ENCODE measurements at places on chromosomes 3 and 15.

GRCh38 chr15:48855501-48856440, 22.2 kb upstream of the EID1 start:
- no peak for DNase-seq

GRCh38 chr3:20769430-20769829, 583.4 kb upstream of the SGO1 start:
- no peak for DNase-seq

- DNase-seq: no peak
Measured at GRCh38 chr3:52218026-52218425, 7.4 kb downstream of the TLR9 start.

- no peak for DNase-seq
Measured at GRCh38 chr3:189508784-189509501, 122.2 kb upstream of the TP63 start.

- no peak for DNase-seq
Measured at GRCh38 chr15:83283138-83283812, 1.2 kb downstream of the BNC1 start.

GRCh38 chr3:53180305-53181023, 19.5 kb downstream of the PRKCD start:
- no peak for DNase-seq

DNA sequence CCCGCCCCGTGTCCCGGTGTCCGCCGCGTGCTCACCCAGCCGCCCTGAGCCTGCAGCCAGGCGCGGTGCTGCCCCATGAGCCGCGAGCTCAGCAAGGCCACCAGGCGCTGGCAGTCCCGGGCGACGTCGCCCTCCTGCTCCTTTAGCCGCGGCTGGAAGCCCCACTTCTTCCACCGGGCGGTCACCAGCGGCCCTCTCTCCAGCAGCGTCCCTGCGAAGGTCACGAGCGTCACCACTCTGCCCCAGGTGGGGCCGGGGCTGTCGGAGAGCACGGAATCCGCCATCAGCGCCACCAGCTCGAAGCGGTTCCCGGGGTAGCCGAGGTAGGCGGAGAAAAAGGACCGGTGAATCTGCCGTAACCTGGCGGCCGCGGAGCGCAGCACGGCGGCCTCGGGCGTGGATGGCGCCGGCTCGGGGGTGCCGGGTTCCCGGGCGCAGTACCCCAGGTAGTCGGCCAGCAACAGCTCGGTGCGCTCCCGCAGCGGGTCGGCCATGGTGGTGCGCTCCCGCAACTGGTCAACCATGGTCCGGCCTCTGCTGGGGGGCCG, 298 bp downstream of the BCL2L10 start:
- DNase-seq: no peak

DNA sequence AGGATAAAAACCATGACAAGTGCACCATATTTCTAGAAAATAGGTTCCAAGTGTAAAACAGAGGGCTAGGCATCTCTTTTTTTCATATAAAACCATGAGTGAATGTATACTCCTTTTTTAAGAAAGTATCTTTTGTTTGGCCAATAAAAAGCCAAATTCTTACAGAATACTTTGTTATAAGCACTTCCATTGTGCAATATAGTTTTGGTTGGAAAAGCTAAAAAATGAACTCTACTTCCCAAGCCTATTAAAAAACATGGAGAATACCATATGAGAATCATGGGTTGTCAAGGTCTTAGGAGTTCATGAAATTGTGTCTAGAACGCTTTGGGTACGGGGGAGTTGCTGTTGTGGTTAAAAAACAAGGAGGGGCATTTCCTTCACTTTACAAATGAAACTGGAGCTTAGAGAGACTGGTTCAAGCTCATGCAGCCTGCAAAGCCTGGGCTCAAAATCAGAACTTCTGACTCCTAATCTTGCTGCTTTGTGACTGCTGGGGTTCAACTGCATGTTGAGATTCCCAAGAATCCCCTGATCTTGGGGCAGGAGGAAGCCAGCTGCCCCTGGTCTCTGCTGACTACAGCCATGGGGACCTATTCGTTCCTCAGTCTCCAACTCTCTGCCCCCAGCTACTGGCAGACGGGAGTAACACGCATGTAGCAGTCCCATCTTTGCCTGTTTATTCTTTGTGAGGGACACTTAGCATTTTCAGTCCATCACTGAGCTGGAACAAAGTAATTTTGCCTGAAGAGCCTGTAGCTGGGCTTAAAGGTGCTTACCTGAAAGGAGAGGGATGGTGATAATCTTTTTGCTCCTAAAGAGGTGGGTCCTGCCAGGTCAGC, 229.1 kb downstream of the CHST2 start:
- no peak for DNase-seq

GRCh38 chr3:149623824-149624223, 34.0 kb downstream of the WWTR1 start:
- no peak for DNase-seq

DNA sequence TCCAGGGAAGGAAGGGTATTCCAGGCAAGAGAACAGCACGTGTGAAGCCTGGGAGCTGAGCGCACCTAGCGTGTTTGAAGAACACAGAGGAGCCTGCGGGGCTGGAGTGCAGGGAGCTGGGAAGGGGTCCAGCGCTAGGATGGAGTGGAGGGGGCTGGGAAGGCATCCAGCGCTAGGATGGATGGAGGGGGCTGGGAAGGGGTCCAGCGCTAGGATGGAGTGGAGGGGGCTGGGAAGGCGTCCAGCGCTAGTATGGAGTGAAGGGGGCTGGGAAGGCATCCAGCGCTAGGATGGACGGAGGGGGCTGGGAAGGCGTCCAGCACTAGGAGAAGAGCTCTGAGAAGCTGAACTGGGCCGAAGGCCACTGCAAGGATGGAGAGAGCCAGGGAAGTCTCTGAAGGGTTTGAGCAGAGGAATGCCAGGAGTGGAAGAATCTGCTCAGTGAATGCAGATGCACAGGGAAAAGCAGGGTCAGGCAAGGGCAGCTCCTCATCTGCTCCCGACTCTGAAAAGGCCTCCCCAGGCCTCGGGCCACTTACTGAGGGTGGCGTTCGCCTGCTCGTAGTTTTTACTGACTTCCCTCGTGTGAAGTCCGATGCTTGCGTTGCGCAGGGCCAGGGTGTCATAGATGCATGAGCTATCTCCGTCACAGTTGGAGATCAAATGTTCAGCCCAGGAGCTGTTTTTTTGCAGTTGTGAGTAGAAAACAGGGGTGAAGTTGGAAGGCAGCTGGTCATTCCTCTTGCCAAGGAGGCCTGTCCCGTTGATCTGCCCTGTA, 39.8 kb downstream of the MUC20 start:
- DNase-seq: no peak

DNA sequence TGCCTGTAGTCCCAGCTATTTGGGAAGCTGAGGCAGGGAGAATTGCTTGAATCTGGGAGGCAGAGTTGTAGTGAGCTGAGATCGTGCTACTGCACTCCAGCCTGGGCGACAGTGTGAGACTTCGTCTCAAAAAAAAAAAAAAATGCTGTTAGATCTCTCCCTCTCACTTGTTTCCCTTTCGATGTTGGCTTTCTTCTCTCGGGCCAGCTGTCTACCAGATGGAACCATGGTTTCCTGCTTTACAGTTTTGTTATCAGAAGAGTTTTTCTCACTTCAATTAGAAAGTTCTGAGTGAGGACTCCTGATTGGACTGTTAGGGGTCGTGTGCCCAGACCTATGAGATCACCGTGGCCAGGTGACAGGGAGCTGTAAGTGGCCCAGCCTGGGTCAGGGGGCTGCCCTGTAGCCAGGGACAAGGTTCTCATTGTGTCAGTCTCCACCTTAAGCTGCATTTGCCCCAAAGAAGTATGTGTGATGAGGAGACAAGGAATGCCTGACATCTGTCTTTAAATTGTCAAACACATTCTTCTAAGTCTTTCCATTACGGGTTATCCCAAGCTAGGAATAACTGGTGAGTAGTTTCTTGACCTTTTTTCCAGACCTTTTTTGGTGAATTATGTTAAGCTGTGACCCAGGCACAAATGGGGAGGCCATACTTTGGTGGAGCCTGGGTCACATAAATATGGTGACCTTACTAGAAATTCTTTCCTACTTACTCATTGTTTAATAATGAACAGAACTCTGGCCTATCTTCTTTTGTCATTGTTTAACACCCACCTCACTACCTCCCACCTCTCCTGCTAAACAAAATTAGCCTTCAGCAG, 25.2 kb downstream of the SNAPC5 start:
- no peak for DNase-seq

DNA sequence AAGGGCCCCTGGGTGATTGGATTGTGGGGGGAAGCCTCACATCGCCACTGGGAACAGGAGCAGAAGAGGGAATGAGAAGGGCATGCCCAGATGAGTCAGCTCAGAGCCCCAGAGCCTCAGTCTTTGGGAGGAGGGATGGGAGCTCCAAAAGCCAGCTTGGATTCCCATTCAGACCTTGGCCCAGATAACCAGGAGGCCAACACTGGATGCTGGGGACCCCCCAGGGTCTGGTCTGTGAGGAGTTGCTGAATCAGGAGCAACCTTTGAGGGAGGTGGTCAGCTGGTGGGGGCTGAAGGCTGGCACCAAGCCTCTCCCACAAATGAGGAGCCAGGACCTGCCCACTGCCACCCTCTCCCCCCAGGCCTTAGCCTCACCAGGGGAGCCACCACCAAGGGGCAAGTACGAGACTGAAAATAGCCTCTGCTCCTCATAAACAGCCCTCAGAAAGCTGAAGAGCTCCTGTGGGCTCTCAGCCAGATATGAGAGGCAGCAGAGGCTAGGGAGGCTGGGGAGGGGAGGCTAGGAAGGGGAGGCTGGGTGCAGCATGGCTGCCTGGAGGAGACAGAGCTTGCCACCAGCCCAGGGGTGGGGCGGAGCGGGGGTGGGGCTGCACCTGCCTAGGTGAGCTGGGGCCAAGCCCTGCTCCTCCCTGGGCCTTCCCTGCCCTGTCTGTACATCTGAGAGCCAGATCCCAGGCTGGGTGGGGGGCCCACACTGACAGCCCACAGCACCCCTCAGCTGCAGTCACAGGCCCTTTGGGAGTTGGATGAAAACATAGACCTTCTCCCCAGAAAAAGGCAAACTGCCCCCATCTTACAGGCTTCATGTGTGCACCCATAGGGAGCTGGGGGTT, 99.8 kb downstream of the SEC22A start:
- DNase-seq: no peak

GRCh38 chr15:32649342-32649741, 7.8 kb downstream of the SCG5 start:
- DNase-seq: no peak

- DNase-seq: no peak
Measured at GRCh38 chr3:64491843-64492242, 196.0 kb downstream of the ADAMTS9 start.

- DNase-seq: no peak
Measured at GRCh38 chr15:64749167-64749566, 26.2 kb downstream of the RBPMS2 start.

- DNase-seq: no peak
Measured at GRCh38 chr3:17840126-17840525, 97.7 kb upstream of the TBC1D5 start.

DNA sequence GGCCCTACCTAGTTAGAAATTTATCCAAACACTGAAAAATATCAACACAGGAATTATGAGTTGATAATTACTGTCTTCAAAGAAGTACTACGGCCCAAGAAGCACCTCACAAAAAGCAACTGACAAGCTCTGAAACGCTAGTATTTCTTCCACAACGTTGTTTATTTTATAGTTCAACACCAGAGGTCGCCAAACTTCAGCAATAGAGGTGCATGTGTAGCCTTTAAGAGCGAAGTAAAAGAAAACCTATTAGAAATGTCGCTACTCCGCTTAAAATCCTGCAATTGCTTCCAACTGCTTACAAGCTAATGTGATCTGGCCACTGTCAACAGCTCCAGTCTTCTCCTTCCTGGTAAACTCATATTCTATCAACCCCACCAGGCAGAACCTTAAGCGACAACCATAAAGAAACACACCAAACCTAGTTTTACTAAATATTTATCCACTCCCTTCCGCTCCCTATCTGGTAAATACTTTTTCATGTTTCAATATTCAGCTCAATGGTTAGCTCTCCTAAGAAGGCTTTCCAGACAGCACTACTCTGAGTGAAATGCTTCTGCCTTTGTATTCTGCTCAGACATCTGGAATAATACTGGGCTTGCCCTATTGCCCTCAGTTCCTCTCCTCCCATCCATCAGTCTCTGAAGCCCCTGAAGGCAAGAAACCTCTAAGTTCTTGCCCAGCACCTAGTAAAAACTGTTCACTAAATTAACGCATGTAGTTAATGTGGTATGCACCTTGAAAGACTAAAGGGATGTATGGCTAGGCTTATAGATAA, 110.2 kb downstream of the NR1I2 start:
- DNase-seq: peak; percentile 9

DNA sequence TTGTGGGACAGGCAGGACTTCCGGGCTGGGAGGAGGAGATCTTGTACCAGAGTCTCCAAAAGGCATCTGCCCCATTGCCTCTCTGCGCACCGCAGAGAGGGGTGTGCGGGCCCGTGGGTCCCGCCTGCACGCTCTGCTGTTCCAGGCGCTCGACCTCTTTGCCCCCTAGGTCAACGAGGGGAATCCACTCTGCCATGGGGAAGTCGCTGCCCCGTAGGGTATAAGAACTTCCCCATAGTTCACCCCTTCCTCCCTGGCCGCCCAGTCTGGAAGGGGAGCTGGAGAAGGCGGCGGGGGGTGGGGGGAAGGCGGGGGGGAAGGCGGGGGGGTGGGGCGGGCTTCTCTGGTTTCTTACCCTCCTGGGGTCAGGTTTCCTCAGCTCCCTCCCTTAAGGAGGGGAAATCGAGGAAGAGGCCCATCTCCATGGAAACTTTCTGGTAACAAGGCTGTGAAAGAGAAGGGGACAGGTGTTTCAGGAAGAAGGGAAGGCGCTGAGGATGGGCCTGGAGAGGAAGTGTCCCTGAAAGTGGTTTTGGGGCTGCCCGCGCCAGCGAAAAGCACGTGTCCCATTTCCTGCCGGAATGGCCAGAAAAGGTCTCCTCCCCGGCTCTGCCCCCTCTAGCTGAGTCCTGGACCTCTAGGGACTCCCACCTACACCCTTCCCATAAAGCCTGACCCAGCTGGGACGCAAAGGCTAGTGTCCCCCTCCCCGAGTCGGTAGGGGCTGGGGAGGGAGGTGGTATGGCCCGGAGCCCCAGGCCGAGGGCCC, 27.5 kb downstream of the NR1I2 start:
- DNase-seq: no peak

GRCh38 chr3:102444101-102444500, 9.3 kb downstream of the ZPLD1 start:
- DNase-seq: no peak

DNA sequence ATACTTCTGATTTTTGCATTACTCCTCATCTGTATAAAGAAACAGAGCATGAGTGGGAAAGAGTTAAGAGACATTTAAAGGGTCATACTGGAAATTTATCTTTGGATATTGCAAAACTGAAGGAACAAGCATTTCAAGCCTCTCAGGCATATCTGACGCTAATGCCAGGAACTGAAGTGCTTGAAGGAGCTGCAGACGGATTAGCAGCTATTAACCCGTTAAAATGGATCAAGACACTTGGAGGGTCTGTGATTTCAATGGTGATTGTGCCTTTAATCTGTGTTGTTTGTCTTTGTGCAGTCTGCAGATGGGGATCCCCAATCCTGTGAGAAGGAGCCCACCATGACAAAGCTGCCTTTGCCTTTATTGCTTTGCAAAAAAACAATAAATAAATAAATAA, 202.5 kb upstream of the UBE3A start:
- no peak for DNase-seq

- DNase-seq: no peak
Measured at GRCh38 chr3:115160295-115160694, 13.2 kb upstream of the ZBTB20 start.
